ENCODE measurements at places on chromosomes 6 and 20.
A peak's percentile ranks its signal among the peaks of the same experiment; 100 is the strongest.

DNA sequence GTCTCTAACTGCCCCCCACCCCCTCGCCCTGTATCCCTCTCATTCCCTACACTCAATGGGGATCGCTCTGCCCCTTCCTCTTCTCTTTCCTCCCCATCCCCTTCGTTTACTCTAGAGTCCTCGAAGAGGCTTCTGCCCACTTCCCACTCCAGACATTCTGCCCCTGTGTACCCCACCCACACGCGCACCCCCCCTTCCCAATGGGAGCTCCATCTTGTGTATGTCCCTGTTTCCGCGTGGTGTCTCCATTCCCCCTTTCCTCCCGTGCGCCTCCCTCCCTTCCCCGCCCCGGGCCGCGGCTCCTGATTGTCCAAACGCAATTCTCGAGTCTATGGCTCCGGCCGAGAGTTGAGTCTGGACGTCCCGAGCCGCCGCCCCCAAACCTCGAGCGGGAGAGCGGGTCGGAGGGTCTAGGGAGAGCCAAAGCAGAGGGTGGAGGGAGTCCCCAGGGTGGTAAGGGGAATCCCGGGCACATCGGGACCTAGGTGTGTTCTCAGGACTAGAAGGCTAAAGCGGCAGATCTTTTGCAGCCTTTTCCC lies 679 bp upstream of the RING1 start:
- DNase-seq: peak; percentile 70

DNA sequence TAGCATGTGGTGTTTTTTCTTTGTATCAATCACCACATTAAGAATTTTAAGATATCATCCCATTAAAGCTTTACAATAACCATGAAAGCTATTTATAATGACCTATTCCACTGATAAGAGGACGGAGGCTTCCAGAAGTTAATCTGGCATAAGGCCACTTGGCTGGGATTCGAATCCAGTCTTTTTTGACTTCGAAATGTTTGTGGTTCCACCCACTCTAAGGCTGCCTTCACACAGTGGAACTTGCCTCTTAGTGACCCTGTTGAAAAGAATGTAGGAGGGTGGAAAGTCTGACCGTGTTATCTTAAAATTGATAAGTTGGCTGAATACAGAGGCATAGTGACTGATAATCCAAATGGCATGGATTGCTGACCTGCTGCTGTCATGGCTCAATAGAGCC lies 959.7 kb downstream of the KIF16B start:
- peak; percentile 61 for DNase-seq

GRCh38 chr6:79377888-79378348 lies 143.4 kb upstream of the HMGN3 start:
- peak; percentile 11 for DNase-seq

- no peak for DNase-seq
Observed at GRCh38 chr6:127706216-127706615, 129.2 kb downstream of the C6orf58 start.

DNA sequence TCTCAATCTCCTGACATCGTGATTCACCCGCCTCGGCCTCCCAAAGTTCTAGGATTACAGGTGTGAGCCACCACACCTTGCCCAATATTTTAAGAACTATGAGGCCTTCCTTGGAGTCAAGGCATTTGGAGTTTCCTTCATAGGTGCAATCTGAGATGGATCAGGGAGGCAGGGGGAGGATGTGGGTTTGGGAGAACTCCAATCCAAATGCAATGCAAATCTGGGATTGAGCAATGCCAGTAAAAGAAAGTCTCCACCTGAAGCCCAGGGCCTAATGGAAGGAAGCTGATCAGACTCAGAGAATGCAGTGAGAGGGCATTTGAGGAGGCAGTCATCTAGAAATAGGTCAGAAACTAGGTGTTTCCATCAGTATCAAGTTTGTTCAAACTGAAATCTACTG lies 21.2 kb downstream of the RSPH3 start:
- DNase-seq: no peak

DNA sequence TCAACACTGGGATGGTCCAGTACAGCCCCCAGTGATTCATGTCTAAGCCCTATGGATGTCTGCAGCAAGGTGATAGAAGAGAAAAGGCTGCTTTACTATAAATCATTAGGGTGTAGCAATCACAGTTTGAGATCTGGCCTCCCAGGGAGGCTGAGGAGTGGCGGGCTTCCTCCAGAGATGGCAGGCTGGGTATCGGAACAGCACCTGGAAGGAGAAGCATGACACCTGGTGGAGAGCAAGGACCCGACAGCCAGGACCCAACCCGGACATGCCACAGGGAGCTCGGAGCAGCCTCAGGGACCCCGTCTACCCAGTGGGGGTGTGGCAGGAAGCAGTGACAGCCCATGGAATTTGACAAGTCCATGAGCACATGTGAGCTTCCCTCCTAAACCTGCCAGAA lies 114.8 kb upstream of the CD93 start:
- DNase-seq: no peak

DNA sequence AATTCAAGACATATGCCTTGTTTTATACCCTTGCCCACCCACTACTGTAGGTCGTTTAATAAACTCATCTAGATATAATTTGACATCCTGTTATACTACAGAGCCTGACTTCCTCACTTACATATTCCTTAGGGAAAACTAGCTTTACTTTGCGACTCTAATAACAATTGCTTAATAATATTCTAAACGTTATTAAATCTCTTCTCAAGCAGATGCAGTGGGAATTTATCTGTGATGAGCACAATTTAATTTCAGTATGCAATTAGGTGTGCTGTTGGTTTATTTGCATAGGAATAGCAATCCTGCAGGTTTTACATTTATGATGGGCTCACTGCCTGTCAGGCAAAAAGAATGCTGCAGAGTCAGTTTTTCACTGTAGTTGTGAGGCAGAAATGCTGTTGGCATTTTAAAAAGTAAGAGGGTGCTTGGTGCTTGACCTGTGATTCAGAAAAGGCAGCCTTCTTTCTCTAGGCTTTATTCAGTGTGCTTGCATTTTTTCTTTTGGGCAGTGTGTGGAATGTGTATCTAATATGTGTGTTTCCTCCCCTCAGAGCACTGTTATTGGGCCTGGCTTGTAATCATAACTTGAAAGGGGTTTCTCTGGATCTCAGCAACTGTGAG lies 152.3 kb upstream of the SCGN start:
- DNase-seq: peak; percentile 58

DNA sequence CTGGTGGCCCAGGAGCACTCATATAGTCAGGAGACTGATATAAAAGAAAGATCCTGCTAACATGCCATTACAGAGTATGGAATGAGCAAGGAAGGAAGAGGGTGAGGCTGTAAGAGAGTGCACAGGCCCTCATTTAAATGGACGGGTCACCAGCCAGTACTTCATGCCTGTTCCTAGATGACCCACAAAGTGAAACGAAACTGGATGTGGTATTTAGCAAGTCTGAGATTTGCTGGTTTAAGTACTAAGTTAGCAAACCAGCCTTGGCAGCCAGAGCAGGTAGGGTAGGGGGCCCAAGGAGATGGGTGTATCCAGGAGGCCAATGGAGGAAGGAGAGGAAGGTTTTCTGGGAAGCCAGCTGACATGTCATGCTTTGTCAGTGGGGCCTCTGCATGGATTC lies 15.9 kb downstream of the NT5E start:
- no peak for DNase-seq

Data from umbilical cord (tissue), 2 donors.